ENCODE measurements at places on chromosomes 12 and 14. TPM values are rescaled to one million over a fixed set of nuclear protein-coding genes. Genes with fewer than 3 reads are reported as not detected.

The ATL1 gene
- total RNA-seq: 6.8 TPM

The ATF7IP gene
- 52.9 TPM for total RNA-seq

The RHOJ gene
- total RNA-seq: 13.4 TPM

The KRT82 gene
- total RNA-seq: not detected

The GPR68 gene
- total RNA-seq: 0.64 TPM

The AQP2 gene
- total RNA-seq: 339 TPM

The MGAT4C gene
- total RNA-seq: 3.4 TPM

The TMEM119 gene
- total RNA-seq: 29.7 TPM

The FAM181A gene
- not detected for total RNA-seq

The RNU6-8 gene
- not detected for total RNA-seq

The PPP4R3A gene
- 108 TPM for total RNA-seq

The P2RX7 gene
- total RNA-seq: 2.3 TPM

The SMAGP gene
- 13.8 TPM for total RNA-seq

The NYNRIN gene
- total RNA-seq: 37.2 TPM

The EPS8 gene
- total RNA-seq: 75.7 TPM

The RNASE3 gene
- 3.3 TPM for total RNA-seq

The HCFC2 gene
- 21.9 TPM for total RNA-seq

The CIT gene
- 37.0 TPM for total RNA-seq

The CLEC4D gene
- 1.8 TPM for total RNA-seq

Measured in metanephros (tissue), 2 donors.